NAMALWA (cell line): ENCODE measurements at places on chromosomes 5 and 9.

DNA sequence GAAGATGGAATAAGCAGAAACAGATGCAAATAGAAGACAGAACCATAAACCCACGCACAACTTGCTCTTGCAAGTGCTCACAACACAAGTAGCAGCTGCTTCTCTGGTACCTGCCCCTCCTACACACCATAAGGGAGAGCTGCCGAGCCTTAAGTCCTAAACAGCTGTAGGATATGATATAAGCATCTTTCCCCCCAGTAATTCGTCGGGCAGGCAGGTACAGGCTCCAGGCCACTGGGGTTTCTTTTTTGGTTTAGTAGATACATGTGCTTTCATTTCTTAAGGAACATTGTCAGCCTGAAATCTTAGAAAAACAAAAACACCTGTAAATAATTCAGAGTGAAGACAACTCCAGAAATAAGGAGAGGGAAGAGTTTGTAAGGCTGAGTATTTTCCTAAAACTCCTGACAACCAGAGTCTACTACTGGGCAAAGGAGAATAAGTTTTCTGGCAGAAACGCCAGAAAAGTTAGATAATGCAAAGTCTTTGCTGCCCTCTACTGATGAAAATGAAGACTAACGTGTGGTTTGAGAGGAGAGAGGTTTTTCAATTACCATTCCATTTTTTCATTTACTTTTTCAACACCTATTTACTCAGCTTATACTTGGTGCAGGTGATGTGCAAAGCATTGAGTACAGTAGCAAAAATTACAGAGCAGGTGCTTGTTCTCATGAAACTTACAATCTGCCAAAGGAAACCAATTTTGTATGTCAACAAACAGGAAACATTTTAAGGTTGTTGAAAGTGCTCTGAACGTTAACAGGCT is 20.1 kb upstream of the TCERG1 start:
- DNase-seq = peak; percentile 68

DNA sequence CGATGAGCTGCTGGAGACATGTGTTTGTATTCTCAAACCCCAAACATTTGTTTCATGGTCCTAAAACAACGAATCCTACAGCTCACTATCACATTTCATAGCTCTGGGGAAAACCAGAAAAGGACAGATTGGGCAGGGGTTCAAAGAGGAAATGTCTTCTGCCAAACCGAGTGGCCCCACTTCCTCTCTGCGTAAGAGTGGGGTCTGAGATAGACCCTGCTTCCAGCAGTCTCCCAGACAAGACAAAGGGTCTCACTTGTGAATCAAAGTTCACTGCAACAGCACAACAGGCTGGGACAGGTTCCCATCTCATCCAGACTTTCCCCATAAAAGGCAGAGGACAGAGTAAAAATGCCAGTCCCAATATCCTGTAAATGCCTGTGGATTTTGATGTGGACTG is 276.2 kb upstream of the SLC24A2 start:
- peak; percentile 9 for DNase-seq

DNA sequence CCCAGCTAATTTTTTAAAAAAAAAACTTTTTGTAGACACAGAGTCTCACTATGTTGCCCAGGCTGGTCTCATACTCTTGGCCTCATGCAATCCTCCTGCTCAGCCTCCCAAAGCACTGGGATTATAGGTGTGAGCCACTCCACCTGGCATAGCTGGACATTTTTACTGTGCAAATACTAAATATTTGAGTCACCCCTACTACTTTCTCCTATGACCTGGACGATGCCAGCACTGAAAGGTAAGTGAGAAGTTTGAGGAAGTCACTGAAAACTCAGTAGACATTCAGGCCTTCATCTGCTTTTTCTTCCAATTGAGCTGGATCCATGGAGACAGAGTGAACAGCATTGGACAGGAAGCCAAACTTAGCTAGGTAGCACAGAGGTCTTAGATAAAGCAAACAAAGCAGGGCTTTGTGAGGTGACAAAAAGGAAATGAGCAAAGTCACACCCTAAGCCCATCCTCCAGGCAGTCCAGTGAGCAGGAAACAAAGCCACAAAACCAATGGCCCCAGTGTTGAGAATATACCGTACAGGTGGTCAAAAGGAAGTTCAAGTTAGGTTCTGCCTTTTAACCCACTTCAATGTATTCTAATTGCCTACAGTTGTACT is 192.6 kb upstream of the RASA1 start:
- DNase-seq = peak; percentile 14

DNA sequence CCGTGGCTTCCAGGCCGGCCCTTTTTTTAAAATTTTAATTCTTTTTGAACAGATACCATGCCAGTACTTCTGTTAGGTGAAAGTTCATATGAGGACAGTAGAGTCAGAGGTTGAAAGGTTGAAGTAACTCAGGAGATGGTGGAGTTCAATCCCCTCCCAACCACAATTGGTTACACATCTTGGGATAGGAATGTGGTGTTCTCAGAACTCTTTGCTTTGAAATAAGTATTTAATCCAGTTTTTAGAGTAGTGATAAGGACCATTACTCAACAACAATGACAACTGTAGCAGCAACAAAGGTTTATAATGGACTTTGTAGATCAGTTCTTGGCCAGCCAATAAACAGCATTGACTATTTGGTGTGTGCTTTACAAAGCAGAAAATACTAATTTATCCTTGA is 116.0 kb downstream of the ARHGAP26 start:
- no peak for DNase-seq
